ENCODE measurements at places on chromosomes 16 and 17.
A peak's percentile ranks its signal among the peaks of the same experiment; 100 is the strongest.

DNA sequence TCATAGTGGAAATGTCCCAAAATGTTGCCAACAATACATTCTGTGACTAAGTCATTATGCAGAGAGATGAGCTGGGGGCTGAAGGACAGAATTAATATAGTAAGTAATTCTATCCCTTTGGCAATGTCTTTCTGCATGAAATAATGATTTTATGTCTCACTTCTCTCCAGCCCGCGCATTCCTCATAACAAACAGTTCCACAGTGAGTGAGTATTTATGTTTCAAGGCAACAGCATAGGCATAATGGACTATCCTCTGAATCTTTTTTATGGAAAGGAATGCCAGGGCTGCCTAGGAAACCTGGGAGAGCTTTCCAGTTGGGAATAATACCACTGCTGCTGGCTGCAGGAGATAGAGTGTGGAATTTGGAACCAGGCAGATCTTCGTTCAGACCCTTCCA lies 477.7 kb downstream of the HS3ST4 start:
- no peak for DNase-seq

DNA sequence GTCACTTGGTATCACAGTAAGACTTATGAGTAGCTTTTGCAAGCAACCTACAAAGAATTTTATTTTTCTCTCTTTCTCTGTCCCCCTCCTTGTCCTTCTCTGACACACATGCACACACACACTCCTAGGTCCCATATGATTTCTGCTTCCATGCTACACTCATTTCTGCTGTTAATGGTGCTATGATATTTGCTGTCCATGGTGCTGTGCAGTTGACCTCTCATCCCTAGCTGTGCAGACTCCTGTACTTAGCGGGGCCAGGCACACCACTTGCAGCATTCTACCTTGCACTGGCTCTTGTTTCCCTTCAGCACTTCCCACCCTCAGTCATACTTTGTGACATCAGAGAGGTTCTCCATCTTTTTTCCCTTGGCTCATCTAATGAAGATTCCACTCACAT lies 158.9 kb upstream of the CNTNAP4 start:
- no peak for DNase-seq

DNA sequence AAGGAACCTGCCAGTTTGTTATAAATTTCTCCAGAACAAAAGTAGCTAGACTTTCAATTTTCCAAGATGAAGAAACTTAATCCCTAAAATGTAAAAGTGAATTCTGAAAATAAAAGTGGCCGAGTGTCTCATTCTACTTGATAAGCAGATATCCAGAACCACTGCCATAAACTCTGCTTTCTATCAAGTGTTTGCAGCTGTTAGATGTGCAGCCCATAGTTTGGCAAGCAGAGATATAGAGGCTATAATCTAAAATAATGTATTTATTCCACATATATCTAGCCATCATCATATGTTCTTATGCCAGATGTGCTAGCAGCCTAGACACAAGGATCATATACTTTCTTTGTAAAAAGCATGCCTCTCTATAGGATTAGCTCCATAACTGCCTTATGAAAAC lies 14.7 kb upstream of the FBXL20 start:
- DNase-seq: no peak

GRCh38 chr16:15900901-15901500 lies 12.6 kb upstream of the CEP20 start:
- no peak for DNase-seq

DNA sequence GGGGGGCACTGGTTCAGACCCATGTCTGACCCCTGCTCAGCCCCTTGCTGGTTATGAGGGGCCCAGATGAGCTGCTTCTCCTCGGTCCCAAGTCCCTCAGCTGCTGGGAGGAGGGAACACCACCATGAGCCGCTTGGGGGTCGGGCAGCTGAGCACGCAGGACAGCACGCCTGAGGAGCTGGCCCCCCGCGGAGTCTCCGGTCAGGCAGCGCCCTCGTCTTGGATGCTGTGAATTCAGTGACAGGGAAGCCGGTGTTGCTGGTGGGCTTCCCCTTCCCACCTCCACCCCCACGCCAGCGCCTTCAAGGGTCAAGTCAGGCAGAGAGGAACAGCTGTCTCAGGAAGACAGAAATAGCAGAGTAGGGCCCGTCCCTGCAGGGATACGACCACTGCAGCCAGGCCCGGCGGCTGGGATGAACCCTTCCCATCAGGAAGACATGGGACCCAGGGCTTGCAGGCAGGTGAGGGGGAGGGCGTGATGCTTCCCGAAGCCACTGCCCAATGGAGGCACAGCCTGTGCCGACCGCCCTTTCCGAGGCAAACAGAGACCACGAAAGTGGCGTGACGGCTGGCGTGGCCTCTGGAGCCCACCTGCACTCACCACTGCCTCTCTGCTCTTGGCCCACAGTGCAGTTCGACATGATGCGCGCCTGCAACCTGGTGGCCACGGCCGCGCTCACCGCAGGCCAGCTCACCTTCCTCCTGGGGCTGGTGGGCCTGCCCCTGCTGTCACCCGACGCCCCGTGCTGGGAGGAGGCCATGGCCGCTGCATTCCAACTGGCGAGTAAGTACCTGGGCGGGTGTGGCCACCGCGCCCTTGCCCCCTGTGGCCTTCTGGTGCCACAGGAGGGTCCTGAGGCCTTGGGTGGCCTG lies 8.1 kb downstream of the TMEM204 start:
- peak; percentile 79 for DNase-seq

GRCh38 chr17:10369239-10369638 lies 3.6 kb downstream of the MYH13 start:
- no peak for DNase-seq

DNA sequence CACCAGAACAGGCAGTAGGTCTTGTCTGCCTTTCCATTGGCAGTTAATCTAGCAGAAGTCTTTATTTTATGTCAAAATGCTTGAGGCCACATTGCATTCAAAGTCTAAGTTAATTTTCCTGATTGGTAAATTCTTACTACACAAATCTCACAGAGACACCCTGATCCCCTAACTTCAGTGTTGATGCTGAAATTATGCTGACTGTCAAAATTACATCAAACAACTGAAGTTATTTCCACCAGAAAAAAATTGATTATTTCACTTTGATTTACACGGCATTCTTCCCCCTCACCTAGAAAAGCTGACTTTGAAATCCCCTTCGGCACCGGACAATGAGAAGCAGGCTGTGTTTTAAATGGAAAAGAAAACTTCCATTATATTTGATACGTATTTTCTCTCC lies 99.1 kb downstream of the MAF start:
- DNase-seq: no peak

DNA sequence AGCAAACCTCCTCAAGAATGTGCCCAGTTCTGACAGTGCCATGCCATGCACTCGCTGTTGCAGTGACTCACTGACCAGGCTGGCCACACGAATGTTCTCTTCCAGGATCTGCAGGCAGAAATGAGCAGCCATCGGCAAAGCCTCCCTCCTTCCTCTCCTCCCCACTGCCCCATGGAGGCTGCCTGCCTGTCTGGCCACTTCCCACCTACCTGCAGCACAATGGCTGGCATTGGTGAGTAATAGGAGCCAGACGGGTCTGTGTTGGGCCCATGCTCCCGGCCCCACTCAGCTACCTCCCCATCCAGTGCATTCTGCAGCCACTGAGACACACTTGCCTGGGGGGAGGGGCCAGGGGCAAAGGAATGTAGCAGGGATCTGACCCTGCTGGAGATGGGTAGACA lies 2.8 kb upstream of the MATCAP1 start:
- DNase-seq: no peak

GRCh38 chr17:66518108-66518507 lies 215.7 kb downstream of the PRKCA start:
- DNase-seq: no peak

DNA sequence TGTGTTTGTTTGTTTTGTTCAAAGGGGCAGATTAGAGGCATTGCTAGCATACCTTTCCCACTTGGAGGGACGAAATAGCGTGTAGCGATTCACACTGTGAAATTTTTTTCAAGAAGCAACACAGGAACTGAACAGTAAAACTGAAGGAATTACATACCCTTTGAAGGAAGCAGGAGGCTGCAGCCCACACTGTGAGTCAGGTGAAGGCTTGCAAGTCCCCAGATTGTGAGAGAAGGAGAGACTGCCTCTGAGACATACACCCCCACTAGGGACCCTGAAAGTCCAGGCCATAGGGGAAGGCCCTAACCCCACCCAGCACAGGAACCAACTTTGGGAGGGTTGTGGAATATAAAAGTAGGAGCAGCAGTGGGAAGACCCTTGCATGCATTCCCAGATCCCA lies 69.6 kb upstream of the HS3ST3A1 start:
- no peak for DNase-seq

- peak; percentile 67 for DNase-seq
Observed at GRCh38 chr16:29819506-29819905, 756 bp upstream of the MVP start.

DNA sequence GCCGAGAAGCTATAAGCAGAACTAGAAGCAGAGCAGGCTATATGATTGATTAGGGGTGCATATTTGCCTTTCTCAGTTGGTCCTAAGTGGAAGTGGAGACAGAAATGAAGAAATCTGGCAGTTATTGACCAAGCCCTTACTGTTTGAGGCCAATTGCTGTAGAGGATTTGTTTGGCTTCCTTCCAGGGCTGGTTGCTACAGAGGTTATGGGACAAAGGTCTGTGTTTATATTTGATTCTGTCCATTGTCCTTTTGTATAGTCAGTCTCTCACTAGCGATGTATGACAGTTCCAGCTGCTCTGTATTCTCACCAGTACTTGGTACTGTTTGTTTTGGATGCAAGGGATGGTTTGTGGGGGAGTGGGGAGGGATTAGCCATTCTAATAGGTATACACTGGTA lies 7.3 kb upstream of the ALOX15 start:
- DNase-seq: no peak

GRCh38 chr17:9230346-9230745 lies 209.0 kb downstream of the NTN1 start:
- peak; percentile 50 for DNase-seq

DNA sequence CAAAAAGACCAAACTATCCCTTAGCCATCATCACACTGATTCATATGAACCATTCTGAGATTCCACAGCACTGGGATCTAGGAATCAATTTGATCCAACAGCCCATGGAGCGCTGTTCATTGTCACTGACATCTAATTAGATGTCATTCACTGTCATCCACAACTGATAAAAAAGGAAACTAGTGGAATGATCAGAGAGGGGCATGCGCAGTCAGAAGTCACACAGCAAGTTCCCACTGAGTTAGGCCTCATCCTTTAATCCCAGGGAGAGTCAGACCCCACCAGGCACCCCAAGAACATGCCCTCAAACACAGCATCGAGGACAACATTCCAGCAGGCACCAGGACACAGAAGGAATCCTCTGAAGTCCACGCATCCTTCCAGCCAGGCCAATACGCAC lies 88.5 kb downstream of the ZNF423 start:
- DNase-seq: no peak

- DNase-seq: no peak
Observed at GRCh38 chr17:62919388-62919787, 46.6 kb upstream of the TANC2 start.

DNA sequence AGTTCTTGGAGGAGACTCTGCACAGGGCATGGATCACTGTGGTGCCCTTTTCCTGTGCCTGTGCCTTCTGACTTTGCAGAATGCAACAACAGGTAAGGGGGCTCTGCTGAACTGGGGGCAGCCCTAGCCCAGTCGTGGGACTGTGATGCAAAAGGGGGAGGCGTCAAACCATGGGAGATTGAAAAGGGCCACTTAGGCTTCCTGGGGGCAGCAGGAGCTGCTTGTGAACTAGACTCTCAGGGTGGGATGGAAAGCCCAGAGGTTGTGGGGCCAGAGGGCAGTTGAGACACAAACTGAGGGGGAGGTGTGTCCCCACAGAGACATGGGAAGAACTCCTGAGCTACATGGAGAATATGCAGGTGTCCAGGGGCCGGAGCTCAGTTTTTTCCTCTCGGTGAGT lies 19.6 kb downstream of the ADGRG5 start:
- no peak for DNase-seq

- DNase-seq: no peak
Observed at GRCh38 chr16:55501549-55502322, 7.1 kb upstream of the LPCAT2 start.

GRCh38 chr17:35740997-35741931 lies 9.8 kb downstream of the RASL10B start:
- no peak for DNase-seq

- DNase-seq: no peak
Observed at GRCh38 chr17:54013072-54013471, 190.3 kb downstream of the KIF2B start.

GRCh38 chr17:55830699-55831471 lies 80.0 kb downstream of the PCTP start:
- DNase-seq: no peak

DNA sequence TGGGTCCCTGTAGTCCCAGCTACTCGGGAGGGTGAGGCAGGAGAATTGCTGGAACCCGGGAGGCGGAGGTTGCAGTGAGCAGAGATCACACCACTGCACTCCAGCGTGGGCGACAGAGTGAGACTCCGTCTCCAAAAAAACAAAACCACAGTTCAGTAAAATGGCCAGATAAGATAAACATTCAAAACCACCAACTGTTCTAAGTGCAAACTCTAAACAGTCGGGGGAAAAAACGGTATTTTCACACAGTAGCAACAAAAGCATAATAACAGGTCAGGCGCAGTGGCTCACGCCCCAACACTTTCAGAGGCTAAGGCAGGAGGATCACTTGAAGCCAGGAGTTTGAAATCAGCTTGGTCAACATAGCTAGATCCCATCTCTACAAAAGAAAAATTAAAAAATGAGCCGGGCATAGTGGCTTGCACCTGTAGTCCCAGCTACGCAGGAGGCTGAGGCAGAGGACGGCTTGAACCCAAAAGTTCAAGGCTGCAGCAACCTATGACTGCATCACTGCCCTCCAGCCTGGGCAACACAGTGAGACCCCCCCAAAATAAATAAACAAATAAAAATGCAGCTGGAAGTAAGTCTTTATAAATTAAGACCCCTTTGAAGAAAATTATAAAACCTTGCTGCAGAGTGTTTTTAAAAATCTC lies 10.8 kb upstream of the HASPIN start:
- no peak for DNase-seq

- DNase-seq: no peak
Observed at GRCh38 chr17:8785547-8786413, 13.4 kb downstream of the MFSD6L start.

GRCh38 chr16:2860826-2861567 lies 3.0 kb upstream of the PRSS22 start:
- no peak for DNase-seq

- peak; percentile 52 for DNase-seq
Observed at GRCh38 chr17:79979221-79979741, 56.4 kb downstream of the TBC1D16 start.

- DNase-seq: no peak
Observed at GRCh38 chr17:14038206-14038605, 31.1 kb upstream of the COX10 start.

Measured in upper lobe of left lung (tissue), 6 donors.